NT2/D1 (cell line): ENCODE measurements at places on chromosomes 16 and 17.

- DNase-seq = no peak
Observed at GRCh38 chr17:37494401-37494831, 4.7 kb downstream of the DUSP14 start.

DNA sequence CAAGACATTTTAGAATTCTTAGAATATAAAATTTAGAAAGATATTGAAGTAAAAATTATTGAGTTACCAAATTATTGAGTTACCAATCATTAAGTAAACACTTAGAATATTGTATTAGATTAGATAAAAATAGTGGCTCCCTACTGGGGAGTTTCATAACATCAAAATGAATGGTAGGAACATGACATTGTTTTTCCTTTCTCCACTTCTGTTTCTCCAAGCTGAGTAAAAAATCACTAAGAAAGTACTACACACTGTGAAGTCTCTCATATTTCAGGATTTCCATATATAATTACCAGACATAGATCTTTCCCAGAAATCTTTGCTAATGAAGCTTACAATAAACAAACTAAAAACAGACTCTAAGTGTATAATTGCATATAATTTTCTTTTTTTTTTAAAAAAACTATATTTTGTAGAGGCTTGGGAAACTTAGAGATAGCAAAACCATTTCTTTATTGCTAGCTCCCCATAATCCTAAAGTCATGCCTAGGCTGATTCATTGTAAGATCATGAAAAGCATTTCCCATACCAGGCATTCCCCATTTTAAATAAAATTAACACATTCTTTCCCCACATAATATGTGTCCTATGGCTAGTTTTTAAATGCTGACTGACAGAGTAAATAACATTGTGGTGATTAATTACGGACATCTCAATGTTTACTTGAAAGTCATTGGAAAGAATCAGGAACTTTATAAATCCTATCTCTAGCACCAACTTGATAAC, 1408.7 kb upstream of the GOT2 start:
- no peak for DNase-seq

DNA sequence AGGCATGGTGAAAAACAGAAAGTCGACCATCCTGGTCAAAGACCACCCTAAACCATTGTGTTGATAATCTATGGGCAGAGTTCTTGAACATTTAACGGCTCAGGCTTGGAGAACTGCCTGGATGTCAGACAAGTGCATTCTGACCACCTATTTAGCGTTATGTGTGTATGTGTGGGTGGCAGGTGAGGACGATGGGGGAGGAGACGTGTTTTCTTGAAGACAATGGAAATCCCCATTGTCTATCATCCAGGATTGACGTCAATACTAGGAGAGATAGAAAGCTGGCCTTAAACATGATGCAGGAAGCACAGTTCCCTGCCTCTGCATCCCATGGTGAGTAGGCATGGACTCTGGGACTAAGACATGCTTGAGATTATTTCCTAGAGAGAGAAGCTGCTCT, 157.4 kb upstream of the MAF start:
- no peak for DNase-seq

DNA sequence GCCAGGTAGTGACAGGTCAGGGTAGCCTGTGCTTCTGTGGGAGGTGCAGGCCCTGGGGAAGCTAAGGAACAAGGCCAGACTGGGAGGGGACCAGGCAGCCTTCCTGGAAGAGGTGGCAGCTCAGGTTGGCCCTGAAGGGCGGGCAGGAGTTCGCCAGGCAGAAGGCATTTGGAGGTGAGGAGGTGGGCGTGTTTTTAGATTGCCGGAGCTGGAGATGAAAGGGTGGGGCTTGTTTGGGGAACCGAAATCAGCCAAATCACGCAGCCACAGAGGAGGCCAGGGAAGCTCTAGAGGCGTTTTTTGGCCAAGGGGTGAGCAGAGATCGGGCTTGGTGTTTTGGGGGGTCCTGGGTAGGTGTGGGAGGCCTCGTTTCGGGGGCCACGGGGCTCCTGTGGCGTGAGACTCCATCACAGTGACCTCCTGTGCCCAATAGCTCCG, 7.6 kb downstream of the ADCY7 start:
- DNase-seq = no peak

- no peak for DNase-seq
Observed at GRCh38 chr16:3915426-3916260, 35.1 kb upstream of the CREBBP start.

DNA sequence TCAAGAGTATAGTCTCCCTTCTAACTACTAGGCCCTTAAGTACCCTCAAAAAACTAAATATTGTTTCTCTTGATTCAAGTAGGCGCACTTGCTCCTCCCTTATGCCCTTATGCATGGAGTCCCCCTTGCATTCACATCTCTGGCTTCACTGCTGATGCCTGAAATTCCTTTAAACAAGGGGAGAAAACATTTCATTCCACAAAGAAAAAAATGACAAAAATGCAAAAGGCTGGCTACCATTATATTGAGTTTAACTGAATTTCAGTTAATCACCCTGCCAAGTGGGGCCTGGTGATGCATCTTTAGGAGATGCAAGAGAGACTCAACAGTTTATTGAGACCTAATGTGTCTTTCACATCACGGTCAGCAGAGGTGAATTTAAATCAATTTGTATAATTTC, 35.6 kb downstream of the CRLF3 start:
- no peak for DNase-seq

DNA sequence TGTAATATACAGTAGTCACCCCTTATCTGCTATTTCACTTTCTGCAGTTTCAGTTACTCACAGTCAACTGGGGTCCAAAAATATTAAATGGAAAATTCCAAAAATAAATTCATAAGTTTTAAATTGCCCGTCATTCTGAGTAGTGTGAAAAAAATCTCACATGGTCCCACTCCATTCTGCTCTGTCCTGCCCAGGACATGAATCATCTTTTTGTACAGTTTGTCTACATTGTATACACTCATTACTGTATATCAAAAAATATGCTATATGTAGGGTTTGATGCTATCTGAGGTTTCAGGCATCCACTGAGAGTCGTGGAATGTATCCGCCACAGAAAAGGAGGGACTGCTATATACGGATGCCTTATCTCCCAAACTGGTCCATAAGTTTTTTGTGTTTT, 16.0 kb upstream of the APPBP2 start:
- DNase-seq = no peak

DNA sequence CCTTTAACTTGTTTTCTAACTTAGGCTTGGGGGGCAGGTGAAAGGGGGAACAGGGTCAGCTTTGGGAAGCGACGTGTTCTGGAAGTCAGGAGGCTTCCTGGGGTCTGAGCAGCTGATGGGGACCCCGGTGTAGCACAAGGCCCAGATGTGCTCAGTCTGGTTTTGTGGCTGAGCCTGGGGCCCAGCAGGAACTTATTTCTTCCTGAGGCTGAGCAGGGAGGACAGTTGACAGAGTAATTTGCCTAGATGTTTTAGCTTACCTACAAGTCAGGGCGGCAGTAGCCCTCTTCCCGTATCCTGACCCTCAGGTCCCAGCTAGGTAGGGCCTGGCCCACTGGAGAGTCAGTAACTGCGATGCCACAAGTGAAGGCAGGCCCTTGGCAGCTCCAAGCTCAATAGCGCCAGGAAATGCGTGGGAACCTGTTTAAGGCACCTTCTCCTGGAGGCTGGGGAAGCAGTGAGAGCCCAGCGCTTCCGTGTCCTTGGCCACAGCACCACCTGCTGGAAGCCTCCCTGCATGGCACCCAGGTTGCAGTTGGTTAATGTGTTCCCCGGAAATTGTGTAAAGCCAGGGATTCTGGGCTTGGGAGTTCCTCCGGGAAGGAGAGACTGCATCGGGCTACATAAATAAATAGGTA, 5.2 kb downstream of the CCR7 start:
- peak; percentile 77 for DNase-seq

DNA sequence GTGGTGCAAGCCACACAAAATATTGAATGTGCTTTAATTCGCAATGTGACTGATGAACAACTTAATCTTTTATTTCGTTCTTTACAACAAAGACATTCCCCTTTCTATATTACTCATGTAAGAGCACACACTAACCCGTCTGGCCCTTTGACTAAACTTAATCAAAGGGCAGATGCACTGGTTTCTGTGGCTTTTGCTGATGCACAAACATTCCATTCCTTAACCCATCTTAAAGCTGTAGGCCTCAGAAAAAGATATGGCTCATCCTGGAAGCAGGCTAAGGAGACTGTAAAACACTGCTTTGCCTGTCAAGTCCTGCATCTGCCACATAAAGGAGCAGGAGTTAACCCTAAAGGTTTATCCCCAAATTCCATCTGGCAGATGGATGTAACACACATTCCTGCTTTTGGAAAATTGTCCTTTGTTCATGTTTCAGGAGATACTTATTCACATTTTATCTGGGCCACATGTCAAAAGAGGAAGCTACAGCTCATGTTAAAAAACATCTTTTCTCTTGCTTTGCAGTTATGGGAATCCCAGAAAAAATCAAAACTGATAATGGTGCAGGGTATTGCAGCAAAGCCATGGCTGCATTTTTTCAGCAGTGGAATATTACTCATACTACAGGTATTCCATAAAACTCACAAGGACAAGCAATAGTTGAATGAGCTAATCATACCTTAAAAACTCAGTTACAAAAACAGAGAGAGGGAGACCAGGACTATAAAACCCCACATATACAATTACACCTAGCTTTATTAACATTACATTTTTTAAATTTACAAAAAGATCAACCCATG, 137.2 kb downstream of the AHSP start:
- DNase-seq = no peak

DNA sequence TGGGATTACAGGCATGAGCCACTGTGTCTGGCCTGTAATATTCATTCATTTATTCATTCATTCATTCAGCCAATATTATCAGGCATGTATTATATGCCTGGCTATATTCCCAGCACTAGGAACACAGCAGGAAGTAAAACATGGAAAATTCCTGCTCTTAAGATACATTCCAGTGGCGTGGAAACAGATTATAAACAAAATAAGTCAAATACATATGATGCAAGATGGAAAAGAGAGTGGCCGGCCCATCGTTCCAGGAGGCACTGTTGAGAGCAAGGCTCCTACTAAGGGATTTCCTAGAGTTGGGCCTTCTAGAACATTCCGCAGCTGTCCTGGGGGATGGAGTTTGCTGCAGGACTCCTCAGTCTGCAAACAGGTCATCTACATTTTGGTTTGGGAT, 17.7 kb downstream of the ADCY9 start:
- no peak for DNase-seq

GRCh38 chr16:87052506-87052905, 264.7 kb downstream of the C16orf95 start:
- DNase-seq = no peak

GRCh38 chr17:42522798-42523278, 13.2 kb upstream of the NAGLU start:
- DNase-seq = no peak

- no peak for DNase-seq
Observed at GRCh38 chr17:79341222-79341780, 266.7 kb downstream of the ENGASE start.

DNA sequence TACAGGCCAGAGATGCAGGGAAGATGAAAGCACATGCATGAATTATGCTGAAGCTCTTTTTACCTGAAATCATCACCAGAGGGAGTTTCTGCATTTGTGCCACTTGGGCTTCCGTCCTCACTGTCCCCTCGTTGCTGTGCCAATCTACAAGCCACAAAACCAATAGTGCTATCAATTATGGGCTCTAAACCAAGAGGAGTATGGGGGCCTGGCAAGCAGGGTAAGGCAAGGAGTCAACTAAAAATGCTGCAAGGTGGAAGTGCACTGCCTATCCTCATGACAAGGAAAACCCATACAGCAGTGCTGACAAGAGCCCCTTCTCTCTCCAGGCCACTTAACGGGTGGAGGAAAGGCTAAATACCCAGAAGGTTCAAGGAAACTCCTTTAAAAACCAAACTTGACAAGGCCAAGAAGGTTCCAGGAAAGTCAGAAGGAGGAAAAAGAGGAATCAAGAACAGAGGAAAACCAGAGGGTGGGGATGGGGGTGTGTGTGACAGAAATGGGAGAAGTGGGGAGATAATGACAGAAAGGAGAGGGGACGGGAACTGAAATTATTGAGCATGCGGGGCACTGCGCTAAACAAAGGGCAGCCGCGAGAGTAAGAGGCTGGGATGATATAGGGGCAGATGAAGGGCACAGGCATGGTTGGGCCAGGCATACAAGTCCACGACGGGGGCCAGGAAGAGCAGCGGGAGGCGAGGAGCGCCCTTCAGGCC, 674 bp downstream of the C17orf75 start:
- DNase-seq = no peak

- DNase-seq = no peak
Observed at GRCh38 chr16:49855822-49856671, at the start of gene ZNF423. ZNF423 (minus strand) TSS chr16:49856112; CDS start chr16:49855774, 338 bp downstream.
